ENCODE measurements at places on chromosomes 1 and 21.

DNA sequence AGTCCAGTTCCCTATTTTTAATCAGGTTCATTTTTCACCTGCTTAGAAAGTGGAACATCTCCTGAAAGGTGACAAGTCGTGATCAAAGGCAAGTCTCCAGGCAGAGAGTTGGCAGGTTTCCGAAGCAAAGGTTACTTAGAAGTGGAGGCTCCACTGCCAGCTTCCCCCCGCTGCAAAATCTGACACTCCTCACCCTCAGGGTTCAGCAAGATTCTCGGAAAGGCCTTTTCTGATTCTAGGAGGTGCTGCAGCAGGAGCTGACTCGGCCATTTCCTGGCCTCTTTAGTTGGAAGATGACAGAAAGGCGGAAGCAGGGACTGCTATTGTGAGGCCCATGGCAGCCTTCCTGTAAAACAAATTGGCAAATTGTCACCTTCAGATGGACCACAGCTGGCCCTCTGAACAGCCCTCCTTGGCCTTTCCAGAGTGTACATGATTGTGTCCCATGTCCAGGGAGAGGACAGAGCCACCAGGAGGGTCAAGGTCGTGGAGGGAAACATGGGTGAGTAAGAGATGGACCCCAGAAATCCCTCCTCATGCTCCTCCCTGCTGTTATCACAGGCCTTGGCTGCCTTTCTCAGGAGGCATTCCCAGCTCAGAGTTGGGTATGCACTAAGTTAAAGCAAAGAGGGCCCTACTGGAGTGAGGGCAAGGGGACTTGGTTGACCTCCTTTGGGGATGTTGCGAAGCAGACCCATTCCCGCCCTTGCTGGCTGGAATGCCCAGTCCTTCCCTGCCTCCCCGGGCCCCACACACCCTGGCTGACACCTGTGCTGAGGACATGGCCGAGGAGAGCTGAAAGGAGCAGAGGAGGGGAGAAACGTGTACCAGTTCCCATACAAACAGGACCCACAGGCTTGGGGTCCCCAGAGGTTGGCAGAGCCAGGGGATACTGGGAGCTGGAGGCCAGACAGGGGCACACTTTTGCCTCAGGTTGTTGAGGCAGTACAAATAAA is 115.5 kb upstream of the IRF2BP2 start:
- no peak for DNase-seq

- no peak for DNase-seq
These were observed 716.2 kb upstream of the ZP4 start for GRCh38 chr1:238606896-238607295.

GRCh38 chr1:101264697-101265096 is 27.9 kb downstream of the S1PR1 start:
- DNase-seq, result no peak

DNA sequence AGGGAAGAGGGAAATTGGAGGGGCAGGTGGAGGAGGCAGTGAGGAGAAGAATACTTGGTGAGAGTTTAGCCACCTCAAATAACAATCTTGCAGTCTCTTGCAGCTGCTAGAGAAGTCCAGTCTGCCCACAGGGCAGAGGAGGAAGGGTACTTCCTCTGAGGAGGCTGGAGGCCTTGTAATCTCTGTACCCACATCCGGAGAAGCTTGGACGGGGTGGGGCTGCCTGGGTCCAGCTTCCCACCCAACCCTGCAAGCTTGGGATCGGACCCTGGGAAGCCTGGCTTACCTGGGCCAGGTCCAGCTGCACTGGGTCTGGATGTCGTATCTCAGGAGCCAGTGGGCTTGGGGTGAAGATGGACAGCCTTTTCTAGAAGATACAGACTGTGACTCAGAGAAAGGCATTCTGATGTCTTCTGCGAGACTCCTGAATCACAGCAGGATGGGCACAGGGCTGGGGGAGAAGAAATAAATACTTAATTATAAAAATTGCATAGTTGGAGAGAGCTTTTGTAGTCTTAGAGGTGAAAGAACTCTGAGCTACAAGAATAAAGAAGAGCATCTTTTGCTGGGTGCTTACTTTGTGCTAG is 111.8 kb upstream of the JUN start:
- no peak for DNase-seq

DNA sequence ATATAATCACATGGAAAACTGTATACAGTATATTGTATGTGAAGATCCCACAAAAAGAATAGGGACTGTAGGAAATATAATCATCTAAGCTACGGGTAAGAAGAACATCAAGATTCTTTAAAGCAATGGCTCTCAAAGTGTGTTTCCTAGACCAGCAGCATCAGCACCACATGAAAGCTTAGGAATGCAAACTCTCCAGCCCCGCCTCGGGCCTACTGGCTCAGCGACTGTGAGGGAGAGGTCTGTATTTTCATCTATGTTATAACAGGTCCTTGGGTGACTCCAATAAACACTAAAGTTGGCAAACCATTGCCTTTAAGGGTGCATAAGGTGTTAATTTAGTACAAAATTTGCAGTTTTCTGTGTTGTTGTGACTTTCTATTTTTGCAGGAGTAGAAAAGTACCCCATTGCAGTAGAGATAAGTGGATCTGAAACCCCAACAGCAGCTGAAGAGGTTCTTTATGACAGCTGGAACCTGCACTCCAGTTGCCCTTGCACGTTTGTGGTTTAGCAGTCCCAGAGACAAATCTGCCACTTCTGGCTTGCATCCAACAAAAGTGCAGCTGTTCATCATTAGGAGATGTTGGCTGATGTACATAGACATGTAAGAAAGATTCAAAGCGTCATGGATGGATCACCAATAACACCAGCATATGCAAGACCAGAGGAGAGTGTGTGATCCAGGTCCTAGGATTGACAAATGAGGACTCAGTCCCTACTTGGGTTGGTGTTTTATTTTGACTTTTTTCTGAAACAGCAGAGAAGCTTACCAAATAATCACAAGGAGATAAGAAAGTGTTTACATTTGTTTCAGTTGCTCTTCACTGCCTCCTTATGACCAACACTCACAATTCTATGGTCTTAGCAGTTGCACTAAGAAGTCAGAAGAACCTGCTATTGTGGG is 15.9 kb upstream of the IFNAR1 start:
- no peak for DNase-seq

DNA sequence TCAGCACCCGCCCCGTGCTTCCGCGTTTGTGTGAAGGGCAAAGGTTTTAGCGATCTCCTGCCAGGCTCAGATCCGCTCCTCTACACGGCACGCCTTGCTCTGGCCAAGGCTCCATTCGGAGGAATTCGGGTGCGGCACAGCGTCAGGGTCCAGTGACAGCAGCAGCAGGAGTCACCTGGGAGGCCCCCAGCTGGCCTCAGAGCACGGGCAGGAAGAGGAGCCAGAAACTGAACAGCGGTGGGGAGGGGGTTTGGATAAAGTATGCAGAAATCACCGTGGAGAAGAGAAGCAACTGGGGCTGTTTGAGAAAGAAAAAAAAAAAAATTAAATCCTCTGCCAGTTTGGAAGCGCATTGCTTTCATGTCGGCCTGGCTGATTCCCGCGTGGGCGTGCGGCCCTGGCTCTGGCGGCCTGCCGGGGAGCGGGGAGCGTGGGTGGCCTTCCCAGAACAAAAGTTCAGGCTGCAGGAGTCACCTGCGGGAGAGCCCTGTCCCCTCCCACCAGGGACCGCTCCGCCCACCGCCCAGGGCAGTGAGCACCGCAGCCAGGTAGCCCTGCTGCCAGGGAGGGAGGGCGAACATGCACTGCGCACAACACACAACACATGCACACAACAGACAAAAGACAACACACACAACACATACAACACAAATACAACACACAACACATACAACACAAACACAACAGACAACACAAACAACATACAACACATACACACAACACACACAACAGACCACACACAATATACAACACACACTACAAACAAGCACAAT is 107.6 kb downstream of the ETS2 start:
- DNase-seq, result peak; percentile 92

GRCh38 chr1:183433703-183434102 is 15.5 kb upstream of the NMNAT2 start:
- DNase-seq, result no peak

- DNase-seq, result peak; percentile 43
These were observed 4.3 kb upstream of the CBR1 start for GRCh38 chr21:36065497-36066036.

DNA sequence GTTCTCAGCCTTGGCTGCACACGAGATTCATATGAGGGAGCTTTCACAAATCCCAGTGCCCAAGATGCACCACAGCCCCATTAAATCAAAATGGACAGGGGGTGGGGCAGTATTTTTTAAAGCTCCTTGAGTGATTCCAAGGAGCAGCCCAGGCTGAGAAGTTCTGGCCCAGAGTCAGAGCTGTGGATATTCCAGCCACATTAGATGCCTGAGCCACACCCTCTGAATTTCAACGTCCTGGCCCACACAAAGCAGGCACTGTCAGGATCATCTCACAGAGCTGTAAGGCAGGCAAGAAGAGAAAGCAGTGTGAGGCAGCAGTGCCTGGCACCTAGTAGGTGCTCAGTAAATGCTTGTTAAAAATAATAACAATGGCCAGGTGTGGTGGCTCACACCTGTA is 37.4 kb downstream of the PAX7 start:
- no peak for DNase-seq

- DNase-seq, result no peak
These were observed 25.2 kb downstream of the IL12RB2 start for GRCh38 chr1:67332653-67333529.

DNA sequence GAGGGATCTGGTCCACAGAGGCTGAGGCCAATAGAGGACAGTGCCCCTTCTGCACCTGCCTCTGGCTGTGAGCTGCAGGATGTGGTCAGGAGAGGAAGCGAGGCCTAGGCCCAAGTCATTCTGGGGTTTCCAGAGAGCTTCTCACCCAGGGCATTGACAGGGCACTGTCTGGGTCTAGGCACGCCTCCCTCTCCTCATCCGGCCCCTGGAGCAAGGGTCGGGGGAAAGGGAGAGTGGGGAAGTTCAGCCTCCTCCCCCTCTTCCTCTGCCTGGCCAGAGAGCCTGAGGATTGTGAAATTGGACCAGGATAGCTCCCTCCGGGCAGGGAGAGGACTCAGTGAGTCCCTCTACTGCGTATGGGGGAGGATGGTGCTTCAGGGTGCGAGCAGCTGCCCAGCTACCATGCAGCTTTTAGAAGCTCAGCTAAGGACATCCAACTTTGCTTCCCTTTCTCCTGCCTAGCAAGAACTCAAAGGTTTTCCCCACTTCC is 6.3 kb upstream of the INAVA start:
- DNase-seq, result peak; percentile 8

DNA sequence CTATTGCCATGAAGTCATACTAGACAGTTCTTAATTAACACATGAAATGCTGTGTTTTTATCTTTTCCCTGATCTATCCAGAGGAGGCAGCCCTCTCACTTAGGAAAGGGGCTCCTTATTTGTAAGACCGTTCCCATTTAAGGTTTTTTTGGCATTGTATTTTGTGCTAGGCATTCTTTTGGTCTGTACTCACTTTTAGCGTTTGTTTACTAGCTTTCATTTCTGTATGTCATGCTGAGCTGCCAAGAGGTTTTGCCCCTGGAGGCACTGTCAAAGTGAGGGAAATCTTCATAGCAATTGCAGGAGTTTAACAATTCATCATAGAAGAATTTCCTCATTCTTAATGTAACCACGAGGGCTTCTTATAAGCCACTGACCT is 59.5 kb downstream of the MTR start:
- no peak for DNase-seq

Data from hepatocyte (in vitro differentiated cells).